T-helper 17 cell (primary cell): ENCODE measurements at places on chromosomes 7 and 10.

- DNase-seq, result no peak
These were observed 617.9 kb upstream of the GRM3 start for GRCh38 chr7:86025807-86026206.

DNA sequence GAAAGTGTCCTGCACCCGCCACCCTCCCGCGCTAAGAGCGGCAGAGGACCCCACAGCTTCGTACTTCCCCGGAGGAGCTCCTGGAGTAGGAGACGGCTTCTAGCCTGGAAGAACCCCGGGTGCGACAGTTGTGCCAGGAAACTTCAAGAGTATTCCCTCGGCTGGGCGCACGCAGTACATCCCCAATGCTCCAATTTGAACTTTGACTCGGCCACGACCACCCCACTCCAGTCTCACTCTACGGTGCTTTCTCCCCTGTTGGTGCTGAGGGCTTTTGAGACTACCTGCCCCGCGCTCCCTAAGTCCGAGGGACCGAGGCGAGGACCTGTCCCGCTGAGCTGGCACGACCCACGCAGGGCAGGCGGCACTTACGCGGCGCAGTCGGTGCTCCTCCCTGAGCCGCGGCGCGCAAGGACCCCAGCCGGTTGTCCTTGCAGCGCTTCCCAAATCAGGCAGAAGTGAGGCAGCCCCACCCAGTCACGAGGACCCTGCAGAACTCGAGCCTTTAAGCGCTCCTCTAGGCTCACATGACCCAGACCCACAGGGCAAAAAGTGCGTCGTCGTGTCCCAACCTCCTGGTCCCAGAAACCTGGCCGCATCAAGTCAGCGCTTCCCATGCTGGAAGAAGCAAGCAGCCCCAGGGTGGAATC, at the start of gene CPVL:
Gene CPVL, minus strand, starts transcription at position 481 of the 650 bp plus-strand sequence. CDS start 25,476 bp downstream, outside the sequence.
- no peak for DNase-seq

- no peak for DNase-seq
These were observed 44.0 kb downstream of the CREB3L2 start for GRCh38 chr7:137957887-137958286.

- DNase-seq, result no peak
These were observed 69.4 kb downstream of the CYCS start for GRCh38 chr7:25055520-25056220.

- DNase-seq, result no peak
These were observed 126.3 kb downstream of the SNX10 start for GRCh38 chr7:26417911-26418413.

DNA sequence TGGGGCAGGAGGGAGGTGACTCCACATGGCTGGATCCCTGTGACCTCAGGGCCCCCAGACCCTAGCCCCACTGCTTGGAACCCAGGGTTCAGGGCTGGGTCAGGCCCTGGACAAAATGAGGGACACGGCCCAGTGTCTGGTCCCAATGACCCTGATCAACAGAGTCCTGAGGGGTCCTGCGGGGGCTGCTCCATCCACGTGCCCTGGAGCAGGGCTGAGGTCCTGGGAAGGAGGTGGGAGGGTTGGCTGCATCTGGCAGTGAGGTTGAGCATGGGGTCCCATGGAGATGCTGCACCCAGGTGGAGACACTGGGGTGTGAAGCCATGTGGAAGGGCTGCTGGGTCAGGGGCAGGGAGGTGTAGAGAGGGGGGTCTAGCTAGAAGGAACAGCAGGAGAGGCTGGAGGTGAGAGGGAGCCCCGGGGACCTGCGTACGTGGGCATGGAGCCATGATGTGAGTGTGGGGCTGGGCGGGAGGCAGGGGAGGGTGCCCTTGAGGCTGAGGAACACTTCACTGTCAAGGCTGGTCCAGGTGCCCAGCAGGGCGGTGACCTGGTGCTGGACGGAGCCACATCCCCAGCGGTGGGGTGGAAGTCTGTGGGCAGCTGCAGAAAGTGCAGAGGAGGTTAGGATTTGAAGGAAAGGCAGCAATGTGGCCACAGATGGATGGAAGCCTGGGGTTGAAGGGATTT, 604 bp downstream of the SCART1 start:
- no peak for DNase-seq

- no peak for DNase-seq
These were observed 378.8 kb upstream of the C7orf33 start for GRCh38 chr7:148211740-148212151.

- no peak for DNase-seq
These were observed 592 bp upstream of the PIK3CG start for GRCh38 chr7:106864298-106865081.

GRCh38 chr7:103445228-103446048, 569 bp downstream of the SLC26A5 start:
- no peak for DNase-seq

DNA sequence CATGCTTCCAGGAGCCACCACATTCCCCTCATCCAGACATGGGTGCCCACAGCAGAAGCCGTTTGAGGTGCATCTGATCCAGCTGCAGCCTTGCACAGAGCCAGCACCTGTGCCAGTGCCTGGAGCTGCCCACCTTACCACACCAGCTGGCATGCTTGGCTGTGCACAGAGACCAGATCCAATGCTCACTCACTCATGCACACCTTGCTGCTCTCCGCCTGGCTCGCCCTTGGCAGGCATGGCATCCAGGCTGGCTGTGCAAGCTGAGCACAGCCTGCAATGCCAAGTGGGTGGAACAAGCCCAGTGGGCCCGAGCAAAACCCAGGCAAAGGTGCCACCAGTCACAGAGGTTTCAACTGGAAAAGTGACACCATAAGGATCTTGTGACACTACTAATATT, 66.9 kb upstream of the SEMA3A start:
- no peak for DNase-seq

GRCh38 chr10:35925493-35925892, 283.4 kb upstream of the FZD8 start:
- DNase-seq, result no peak

GRCh38 chr7:50336894-50337703, 32.6 kb downstream of the IKZF1 start:
- no peak for DNase-seq

GRCh38 chr7:1025743-1026581, 18.4 kb upstream of the GPR146 start:
- DNase-seq, result no peak

GRCh38 chr7:82164813-82165212, 278.8 kb downstream of the CACNA2D1 start:
- DNase-seq, result no peak

DNA sequence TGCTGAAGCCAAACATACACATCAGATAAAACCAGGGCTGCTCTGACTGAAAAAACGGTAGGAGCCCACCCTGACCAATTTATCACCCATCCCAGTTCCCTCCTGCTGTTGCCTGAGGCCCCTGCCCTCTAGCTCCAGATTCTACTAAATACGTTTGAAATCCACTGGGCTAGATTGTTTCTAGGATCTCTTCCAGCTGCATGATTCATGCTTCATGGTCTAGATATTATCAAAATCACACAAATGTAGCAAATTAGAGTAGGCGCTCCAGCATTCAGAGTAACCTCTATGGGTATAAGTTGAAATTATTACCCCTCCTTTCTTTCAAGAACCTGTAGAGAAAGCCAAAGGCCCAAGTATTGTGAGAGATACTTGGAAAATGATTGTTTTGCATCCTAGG, 151.2 kb upstream of the FAM13C start:
- DNase-seq, result no peak

DNA sequence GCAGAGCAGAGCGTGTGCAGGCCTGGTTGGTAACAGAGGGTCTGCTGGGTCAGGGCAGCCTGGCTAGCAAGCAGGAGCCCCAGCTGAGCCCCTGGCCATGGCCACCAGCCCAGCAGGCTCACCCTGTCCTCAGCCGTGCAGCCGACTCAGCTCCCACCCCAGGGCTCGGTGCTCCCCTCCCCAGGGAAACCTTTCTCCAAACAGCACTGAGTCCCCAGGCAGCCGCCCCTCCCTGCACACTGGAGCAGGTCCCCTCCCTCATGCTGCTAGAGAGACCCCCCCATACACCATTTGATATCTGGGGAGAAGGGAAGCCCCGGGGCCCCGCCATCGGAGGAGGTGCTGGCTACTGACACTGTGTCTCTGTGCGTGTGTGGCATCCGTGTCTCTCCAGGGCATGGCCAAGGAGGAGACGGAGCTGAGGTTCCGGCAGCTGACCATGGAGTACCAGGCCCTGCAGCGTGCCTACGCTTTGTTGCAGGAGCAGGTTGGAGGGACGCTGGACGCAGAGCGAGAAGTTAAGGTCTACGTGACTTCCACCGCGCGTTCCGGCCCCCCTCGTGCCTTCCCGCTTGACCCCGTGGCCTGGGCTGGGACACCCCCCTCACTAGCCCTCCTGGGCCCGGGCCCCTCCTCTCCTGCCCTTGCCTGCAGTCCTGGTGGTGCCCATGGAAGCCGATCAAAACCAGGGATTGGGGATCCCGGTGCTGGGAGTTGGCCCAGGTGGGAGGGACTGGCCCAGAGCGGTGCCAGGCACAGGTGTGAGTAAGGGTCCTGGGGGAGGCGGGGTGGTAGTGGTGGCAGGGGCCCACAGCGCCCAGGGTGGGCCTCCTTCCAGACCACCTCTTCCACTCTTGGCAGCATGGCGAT, 45.0 kb upstream of the DPYSL4 start:
- no peak for DNase-seq

DNA sequence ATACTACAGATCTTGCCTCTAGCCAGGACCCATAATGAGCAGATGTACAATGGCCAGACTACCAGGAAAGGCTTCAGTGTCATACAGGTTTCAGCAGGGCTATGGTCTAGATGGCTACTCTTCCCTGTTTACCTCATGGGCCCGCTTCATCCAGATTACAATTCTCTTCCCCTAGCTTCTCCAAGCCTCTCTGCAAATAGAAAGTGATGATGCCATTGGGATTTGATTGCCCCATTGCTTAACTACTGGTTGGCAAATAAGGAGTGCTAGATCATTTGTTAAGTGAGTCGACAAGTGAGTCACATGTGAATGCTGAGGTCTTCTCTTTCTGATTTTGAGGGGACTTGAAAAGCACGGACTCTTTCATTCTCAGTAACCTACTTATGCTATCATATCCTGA, 361.5 kb upstream of the LRRTM3 start:
- DNase-seq, result no peak

DNA sequence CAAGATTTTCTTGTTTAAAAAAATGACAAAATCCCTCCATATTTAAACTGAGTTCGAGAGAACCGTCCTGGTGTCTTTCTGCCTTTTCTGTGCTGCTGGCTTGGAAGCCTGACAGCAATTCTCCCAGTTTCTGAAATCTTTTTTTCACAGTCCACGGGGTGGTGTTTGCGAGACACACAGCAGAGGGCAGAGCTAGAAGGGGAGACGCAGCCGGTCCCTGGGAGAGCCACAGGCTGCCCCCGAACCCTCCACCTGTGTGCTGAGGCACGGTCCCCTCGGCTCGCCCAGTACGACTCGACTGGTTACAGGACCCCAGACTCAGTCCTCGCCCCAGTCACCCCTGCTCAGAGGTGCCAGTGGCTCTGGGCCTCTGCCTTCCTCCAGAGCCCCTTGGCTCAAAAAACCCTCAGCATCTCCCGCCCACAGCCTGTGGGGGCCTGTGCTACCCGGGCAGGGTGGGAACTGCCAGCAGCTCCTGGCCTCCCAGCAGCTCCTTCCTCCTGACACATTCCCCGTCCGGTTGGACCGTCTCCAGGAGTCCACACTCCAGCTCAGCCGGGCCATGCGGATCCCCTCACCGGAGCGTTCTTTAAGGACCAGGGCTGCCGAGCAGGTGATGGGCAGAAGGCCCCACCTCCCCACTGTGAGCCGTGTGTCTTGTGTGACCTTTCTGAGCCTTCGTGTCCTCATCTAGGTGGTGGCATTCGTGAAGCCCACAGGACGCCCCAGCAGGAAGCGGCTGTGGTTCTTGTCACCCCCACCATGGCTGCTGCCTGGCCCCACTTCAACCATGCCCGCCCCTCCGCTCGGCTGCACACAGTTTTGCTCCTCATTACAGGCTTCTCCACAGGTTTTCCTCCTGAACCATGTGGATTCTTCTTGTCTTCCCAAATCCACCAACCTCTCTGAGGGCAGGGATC, 52.3 kb upstream of the EN2 start:
- DNase-seq, result no peak

DNA sequence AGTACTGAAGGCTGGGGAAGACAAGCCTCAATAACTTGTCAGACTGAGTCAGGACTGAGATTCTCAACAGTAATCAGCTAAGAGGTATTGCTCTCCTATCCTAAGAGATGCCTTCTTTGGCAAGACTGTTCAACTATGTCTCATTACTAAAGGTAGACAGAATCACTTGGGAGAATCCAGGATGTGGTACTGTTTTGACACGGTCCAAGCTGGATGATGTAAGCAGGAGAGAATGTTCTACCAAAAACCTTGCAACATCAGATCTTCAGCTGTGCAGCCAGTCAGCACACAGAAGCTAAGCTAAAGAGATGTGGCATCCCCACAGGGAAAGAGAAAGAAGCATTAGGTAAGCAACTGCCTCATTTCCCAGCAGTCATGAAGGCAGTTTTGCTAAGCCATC, 391.4 kb downstream of the NRG3 start:
- no peak for DNase-seq

DNA sequence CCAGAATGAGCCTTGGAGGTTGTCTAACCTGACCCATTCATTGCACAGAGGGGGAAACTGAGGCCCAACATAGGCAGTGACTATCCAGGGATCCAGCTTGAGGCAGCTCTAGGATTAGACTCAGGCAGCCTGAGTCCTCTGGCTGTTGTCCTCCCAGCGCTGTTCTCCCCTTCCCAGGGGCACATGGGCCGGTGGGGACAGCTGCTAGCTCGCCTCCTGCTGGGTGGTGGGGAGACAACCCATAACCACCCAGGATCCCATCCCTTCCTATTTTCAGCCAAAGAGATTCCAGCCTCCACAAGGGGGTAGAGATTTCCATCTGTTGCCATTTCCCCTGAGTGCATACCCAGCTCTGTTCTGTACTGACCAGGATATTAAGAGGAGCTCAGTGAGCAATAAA, 145.1 kb upstream of the GPR26 start:
- no peak for DNase-seq

GRCh38 chr7:28687537-28687936, 270.6 kb downstream of the TRIL start:
- no peak for DNase-seq

DNA sequence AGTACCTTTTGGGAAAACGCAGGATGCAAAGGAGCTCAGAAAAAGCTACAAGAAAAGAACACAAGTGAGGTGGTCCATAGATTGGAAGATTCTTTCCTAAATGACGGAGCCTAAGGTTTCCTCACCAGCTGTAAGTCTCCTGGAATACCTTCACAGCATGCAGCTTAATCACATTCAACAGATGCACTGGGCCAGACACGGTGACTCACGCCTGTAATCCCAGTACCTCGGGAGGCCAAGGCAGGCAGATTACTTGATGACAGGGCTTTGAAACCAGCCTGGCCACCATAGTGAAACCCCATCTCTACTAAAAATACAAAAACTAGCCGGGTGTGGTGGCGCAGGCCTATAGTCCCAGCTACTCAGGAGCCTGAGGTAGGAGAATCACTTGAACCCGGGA, 228.7 kb downstream of the FRMD4A start:
- no peak for DNase-seq

GRCh38 chr7:42253316-42253715, 16.3 kb upstream of the GLI3 start:
- no peak for DNase-seq

- DNase-seq, result no peak
These were observed 125.0 kb downstream of the DNAJB6 start for GRCh38 chr7:157461573-157462418.
